ENCODE measurements at places on chromosomes 2 and 18.

DNA sequence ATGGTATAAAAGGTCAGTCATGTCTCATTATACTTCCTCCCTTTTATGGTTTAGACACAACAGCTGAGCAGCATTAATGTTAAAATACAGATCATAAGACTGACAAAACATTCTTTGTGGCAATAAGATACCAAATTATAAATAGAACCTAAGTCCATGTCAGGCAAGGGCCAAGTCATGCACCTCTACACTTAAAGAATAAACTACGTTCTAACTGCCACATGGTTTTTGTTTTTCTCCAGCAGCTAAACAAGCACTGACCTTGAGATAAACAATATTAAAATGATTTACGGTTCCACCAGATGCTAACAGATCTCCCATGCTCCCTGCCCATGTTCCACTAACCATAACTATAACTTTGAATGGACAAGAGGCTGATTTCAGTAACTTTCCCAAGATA, 368.6 kb upstream of the TFPI start:
- no peak for DNase-seq

DNA sequence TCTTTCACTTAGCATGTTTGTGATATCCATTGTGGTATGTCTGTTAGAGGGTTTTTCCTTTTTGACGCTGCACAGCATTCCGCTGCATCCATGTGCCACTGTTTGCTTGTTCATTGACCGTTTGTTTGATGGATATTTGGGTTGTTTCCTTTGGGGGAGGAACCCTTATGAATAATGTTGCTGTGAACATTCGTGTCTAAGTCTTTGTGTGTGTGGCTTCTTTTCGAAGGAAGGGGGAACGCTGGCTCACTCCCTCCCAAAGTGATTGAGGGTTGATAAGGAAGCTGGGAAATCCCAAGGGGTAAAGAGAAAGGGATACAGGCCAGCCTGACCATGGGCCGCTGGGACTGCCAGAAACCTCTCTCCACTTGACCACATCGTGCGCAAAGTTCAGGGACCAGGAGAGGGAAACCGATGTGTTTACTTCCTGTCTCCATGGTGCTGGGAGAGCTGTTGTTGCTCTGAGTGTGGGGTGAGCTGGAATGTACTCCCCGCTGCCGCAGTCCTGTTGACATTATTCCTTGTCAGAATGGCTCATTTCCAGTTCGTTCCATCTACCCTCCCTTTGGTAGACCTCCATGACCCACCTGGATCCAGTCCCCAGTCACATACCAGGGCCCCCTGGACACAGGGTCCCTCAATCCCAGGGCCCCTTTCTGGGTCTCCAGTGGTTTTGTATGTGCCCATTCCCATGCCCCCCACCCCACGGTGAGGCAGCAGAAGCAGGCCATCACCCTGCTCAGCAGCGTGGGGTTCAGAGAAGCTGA, 39.6 kb downstream of the HS1BP3 start:
- no peak for DNase-seq

DNA sequence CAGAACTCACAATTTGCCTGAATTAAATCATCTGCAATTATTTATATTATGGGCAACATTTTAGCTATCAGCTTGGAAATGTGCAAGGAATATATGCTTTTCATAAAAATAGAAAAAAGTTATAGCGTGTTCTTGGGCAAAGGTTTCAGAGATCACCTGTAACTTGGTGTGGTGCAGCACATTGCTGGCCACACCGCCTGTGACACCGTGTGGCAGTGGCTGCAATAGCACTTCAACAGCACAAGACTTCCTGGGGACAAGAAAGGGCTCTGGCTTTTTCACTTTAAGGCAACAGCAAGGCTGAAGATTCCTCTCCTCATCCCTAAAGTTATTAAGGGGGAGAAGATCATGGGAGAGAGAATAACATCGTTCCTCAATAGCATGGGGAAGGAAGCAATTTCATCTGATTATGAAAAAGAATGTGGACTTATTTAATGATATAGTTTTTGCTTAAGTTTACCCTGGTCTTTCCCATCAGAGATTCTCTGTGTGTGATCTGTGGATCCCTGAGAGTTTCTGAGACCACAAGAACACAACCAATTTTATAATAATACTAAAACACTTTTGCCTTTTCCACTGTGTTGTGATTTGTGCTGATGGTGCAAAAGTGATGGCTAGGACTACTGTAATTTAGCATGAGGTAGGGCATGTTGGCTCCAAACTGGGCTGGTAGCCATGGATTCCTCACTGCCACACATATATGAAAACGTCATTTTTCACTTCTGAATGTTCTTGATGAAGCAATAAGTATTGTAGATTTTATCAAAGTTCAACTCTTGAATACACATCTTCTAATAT, 15.0 kb upstream of the SERPINB3 start:
- no peak for DNase-seq

- no peak for DNase-seq
Measured at GRCh38 chr2:161947836-161948235, 126.2 kb downstream of the DPP4 start.

DNA sequence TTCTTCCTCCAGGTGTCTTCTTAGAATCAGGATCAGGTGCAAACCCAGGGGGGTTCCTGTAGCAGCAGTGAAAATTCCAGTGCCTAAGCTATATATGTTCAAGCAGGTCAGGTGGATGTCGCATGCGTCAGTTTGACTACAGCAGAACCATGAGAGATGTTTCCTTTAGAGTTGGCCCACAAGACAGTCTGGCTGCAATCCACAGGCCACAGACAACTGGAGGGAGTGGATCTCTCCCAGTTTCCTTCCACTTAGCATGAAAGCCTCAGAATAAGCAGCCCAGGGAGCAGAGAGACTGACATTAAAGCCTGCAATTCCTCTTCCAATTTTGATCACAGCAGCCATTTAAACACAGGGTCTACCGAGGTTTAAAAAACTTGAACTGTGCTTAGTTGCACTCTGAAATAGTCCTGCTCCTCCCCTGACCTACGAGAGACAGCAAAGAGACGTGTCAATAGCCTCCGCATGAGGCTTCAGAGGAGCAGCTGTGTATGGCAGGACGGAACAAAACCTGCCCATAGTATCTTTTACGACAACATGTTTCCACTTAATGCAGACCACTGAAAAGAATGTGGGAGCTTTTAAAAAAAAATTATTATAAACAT, 988 bp upstream of the KCNE4 start:
- no peak for DNase-seq

GRCh38 chr2:46748735-46749531, 166.7 kb downstream of the MCFD2 start:
- no peak for DNase-seq

- DNase-seq = no peak
Measured at GRCh38 chr2:101763496-101764333, 66.2 kb downstream of the MAP4K4 start.

- no peak for DNase-seq
Measured at GRCh38 chr2:9010866-9011265, 7.4 kb upstream of the MBOAT2 start.

- DNase-seq = no peak
Measured at GRCh38 chr2:127254386-127254981, 34.4 kb upstream of the CYP27C1 start.

GRCh38 chr2:23753291-23754010, 173.5 kb downstream of the ATAD2B start:
- DNase-seq = no peak

- DNase-seq = no peak
Measured at GRCh38 chr2:202196727-202197126, 41.7 kb downstream of the SUMO1 start.

GRCh38 chr2:162265666-162266459, 22.6 kb upstream of the FAP start:
- no peak for DNase-seq

DNA sequence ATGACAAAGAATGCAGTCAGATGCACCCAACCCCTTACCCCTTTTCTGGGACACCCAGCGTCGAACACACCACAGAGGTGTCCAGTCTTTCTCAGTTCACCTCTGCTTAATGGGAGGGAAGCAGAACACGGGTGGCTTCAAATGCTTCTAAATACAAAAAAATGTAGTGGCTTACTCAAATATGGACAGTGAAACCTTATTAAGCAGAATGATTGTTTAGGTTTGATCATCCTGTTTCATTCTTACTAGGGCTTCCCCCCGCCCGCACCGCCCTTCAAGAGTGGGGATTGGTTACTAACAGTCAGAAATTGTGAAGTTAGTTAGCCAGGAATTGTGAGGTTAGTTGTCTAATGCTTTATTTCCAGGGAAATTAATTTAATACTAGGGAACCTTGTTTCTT, 21.6 kb downstream of the ATG16L1 start:
- no peak for DNase-seq

DNA sequence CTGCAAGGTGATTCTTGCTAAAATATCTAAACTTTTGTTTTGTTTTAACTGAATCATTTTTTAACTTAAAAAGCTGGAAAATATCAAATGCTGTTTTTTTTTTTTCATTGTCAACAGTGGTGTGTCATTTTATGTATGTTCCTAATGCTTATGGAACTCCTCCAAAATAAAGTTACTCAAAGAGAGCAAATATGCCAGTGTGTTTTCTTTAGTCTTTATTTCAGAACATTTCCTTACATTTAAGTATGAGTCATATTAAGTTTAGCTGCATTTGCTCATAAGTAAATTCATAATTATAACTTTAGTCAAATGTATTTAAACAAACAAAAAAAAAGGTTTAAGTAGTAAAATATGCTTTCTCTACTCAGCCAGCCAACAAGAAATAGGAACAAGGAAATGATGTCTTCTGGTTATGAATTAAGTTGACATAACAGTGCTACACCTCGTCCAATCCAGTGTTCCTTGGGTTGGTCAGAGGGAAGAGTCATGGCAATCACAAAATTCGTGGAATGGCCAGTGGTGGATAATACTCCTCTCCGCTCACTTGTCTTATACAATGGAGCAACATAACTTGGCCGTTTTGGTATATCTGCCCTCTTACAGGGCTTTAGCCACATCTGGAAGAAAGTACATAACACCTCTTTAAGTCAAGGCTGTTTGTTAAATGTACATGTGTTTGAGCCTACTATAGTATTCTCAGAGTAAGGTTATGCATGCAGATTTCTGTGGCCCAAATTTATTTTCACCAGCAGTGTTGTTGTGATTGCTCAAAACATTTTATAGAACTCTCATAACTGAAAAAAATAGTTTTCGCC, 80.7 kb downstream of the SLC39A10 start:
- no peak for DNase-seq

- no peak for DNase-seq
Measured at GRCh38 chr18:24922491-24922890, 429.5 kb downstream of the ZNF521 start.

Measured in activated CD8-positive, alpha-beta memory T cell treated with anti-CD3 and anti-CD28 coated beads, Interleukin-2, amount 50 U/mL, for 48 hours (primary cell).